ENCODE measurements at places on chromosomes 16 and 17.

GRCh38 chr17:33469911-33470310, 176.8 kb upstream of the ASIC2 start:
- DNase-seq = no peak

- no peak for DNase-seq
Measured at GRCh38 chr17:33964344-33964979, 290.6 kb upstream of the CCL2 start.

DNA sequence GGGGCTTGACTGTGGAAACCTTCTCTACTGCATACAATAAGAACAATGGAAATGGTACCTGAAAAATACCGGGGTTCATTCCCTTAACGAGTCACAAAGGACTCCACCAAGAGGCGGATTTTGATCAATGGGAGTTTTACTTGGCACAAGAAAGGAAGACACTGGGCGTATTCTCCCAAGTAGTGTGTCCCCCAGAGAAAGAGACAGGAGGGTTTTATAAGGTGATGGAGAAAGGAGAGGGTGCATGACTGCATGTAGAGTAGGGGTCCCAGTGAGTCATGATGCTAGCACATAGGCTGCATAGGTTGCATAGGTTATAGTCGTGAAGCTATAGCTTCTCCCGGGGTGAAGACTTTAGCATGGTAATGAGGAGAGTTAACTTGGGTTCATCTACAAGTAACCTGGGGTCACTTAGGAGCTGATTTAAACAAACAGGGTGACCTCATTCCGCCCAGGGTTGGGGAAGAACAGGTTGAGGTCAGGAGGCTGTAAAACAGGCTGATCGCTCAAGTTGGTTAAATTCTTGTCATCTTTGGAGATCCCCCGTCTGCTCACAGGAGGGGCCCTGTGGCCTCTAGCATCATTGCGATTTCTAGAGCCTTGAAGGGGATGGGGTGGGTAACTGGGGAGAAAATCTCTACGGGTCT, 1.5 kb downstream of the MPV17L start:
- DNase-seq = no peak

- peak; percentile 64 for DNase-seq
Measured at GRCh38 chr16:22813948-22814710, at the start of gene HS3ST2. TSS of gene HS3ST2 (plus strand) at chr16:22814162. CDS start at chr16:22814611, 449 bp downstream.

DNA sequence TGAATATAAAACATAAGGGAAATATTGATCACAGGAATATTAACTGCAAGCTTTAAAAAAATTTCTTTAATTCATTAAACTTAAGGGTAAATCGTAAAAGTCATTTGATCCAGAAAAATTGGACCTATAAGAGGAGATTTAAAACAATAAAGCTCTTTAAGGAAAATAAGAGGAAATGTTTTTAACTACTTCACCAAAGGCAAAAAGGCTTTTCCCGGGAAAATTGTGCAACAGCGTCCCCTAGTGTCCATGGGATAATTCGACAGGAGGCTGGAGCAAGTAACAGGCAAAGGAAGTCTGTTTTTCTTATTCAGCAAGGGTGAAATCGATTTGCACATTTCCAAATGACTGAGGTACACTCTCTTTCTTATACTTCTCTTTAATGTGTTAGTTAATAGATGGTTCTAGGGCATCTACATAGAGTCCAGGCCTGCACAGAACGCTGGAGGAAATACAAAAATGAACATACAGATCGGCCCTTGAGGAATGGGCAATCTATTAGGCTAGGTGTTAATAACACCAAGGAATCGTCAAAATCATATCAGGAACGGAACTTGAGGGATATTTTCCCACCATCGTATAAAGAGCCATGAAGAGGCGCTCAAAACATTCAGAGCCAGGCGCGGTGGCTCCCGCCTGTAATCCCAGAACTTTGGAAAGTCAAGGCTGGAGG, 61.4 kb downstream of the ZNF18 start:
- peak; percentile 78 for DNase-seq

DNA sequence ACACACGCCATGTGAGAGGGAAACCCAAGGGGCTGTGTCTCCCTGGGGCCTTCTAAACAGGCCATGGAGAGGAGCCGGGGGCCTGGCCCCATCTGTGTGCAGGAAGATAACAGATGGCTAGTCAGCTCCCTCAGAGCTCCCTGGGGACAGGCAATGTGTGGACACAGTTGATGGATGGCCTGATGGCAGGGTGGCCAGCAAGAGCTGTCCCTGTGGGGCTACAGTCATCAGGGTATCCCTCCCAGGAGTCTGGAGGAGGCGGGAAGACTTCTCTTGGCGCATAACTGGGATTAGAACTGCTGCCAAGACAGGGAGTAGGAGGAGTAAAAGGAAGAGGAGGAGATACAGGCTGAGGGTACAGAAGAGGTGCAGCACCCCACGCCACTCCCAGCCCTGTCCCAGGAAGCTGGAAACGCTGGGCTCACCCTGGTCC, 17.3 kb downstream of the MYO18A start:
- DNase-seq = no peak

DNA sequence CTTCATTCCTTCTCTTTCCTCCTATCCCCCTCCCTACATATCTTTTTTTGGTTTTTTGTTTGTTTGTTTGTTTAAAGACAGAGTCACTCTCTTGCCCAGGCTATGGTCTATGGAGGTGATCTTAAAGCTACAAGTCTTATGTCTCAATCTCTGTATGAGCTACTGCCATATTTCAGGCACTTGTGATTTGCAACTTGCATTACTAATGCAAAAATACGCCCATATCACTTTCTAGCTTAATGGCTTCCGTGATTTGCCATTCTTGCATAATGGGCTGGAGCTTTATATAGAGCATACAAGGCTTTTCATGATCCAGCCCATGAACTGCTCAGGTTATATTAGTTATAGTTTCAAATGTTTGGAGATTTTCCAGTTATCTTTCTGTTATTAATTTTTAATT, 7.5 kb downstream of the CFAP97D1 start:
- DNase-seq = no peak
